AG04450 (cell line): ENCODE measurements at places on chromosomes 1 and 21.

DNA sequence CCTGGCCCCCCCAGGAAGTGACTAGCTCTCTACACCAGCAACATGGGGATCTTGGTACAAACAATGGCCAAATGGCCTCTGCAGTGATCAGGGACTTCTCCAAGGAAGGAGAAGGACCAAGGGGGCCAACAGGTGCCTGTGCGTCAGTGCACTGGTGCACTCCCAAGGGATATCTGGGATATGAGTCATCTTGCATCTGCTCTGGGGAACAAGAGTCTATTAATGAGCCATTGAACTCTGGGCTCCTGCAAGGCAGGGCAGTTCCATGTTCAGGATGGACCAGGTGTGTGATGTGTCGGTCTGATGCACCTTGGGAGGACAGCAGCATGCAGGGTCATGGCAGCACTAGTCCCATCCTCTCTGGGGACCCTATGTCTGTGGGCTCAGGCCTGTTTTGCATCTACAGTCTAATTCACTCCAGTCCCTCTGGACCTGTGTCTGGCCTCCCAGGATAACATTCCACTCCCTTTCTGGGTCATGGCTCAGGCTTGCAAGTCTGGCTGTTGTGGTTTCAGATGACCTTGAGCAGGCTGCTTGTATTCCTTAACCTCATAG, 125.3 kb downstream of the TRABD2B start:
- no peak for DNase-seq

DNA sequence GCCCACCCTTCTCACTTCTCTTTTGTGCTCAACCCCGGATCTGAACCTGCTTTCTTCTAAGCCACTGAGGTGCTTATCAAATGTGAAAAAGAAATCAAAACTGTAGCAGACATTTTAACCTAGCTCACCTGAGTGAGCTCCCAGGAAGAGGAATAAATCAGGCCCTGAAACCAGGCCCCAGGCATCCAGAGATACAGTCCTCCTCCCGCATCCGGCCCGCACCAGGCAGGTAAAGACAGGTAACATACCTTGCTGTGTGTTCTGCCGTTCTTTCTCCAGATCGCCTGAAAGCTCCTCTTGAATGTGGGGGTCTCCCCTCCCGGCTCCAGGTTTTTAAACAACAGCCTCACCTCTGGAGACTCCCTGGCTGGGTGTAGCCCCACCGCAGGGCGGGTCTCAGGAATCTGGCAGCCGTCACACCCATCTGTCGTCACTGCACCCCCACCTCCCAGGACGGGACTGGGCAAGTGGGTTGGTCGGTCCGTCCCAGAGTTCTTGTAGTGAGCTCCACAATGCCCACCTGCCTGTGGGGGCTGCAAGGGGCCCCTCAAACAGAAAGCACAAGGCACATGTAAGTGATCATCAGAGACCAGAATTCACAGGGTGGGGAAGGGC, at the start of gene LAMB3:
Gene LAMB3 (minus strand): TSS at position 305 of the 615 bp plus-strand sequence. CDS start 1,481 bp downstream, outside the sequence.
- no peak for DNase-seq

GRCh38 chr1:208110296-208110695, 133.9 kb downstream of the PLXNA2 start:
- no peak for DNase-seq

GRCh38 chr1:181091309-181092040, 3.0 kb downstream of the IER5 start:
- no peak for DNase-seq

GRCh38 chr1:206482611-206483010, 12.3 kb downstream of the IKBKE start:
- DNase-seq, result no peak
